Activated CD8-positive, alpha-beta T cell treated with anti-CD3 and anti-CD28 coated beads, Interleukin-2, amount 10 ng/mL, durations not matched to agents 7 days and 5 days (primary cell): ENCODE measurements at places on chromosomes 3 and 15. TPM values are rescaled to one million over a fixed set of nuclear protein-coding genes. Genes with fewer than 3 reads are reported as not detected.

CCDC71 gene
- 21.8 TPM for total RNA-seq

FHIT gene
- 4.8 TPM for total RNA-seq

CLDN18 gene
- total RNA-seq = not detected

GRCh38 chr3:191412759-191413158 lies 48.2 kb upstream of the PYDC2 start:
- H3K27ac ChIP-seq = no peak overlapping the region
- DNase-seq = no peak
- no peak overlapping the region for H3K4me3 ChIP-seq

- H3K27ac ChIP-seq = no peak overlapping the region
- no peak for DNase-seq
- H3K36me3 ChIP-seq = peaks cover 67% of the 10 kb centered on the region
- peaks cover 6% of the 10 kb centered on the region for H3K4me1 ChIP-seq
These were observed 82.5 kb downstream of the RFTN1 start for GRCh38 chr3:16430717-16431630.

- DNase-seq = no peak
- H3K4me1 ChIP-seq = peaks cover 23% of the 10 kb centered on the region
- H3K27me3 ChIP-seq = no peaks in the 10 kb centered on the region
- no peak overlapping the region for H3K4me3 ChIP-seq
These were observed 247.1 kb downstream of the CHST2 start for GRCh38 chr3:143366672-143367071.
